Immature natural killer cell (primary cell): ENCODE measurements at places on chromosomes 1 and 21.

DNA sequence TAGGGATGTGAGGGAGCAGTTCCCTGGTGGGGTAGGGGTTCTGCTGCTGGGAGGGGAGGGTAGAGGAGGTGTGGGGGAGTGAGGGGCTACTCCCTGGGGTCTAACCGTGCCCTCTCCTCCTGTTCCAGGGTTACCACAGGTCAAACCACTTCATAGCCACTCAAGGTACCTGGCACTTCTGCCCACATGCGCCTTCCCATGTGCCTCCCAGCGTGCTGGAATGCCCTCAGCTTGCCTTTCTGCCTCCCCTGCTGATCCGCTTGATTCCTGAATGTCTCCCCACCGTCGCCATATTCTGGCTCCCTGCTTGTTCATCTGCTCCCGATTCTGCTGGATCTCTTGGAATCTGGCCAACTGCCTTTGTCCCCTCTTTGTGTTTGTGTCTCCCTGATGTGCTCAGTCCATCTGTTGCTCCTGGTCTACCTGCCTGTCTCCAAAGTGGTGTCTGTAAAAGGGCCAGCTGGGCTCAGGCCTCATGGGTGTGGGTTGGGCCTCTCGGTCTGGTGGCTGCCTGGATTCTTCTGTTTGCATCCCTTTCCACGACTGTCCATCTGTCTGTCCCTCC lies 74.4 kb downstream of the PTPRU start:
- DNase-seq = no peak

DNA sequence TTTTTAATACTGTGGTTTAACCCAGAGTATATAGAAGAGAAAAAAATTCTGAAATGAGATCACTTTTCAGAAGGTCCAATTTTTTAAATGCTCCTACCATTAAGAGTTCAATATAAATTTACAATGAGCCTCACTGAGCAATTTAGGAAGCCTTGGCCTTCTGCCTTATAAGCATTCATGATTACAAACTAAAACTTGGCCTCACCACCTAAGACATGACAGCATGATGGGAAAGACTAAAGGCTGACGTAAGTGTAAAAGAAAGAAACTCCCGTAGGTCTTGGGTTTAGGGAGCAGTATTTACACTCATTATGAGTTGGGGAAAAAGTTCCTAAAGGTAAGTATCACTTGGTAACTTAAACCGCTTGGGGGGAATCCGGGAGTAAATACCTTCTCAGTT lies 70.7 kb upstream of the ESRRG start:
- DNase-seq = no peak

DNA sequence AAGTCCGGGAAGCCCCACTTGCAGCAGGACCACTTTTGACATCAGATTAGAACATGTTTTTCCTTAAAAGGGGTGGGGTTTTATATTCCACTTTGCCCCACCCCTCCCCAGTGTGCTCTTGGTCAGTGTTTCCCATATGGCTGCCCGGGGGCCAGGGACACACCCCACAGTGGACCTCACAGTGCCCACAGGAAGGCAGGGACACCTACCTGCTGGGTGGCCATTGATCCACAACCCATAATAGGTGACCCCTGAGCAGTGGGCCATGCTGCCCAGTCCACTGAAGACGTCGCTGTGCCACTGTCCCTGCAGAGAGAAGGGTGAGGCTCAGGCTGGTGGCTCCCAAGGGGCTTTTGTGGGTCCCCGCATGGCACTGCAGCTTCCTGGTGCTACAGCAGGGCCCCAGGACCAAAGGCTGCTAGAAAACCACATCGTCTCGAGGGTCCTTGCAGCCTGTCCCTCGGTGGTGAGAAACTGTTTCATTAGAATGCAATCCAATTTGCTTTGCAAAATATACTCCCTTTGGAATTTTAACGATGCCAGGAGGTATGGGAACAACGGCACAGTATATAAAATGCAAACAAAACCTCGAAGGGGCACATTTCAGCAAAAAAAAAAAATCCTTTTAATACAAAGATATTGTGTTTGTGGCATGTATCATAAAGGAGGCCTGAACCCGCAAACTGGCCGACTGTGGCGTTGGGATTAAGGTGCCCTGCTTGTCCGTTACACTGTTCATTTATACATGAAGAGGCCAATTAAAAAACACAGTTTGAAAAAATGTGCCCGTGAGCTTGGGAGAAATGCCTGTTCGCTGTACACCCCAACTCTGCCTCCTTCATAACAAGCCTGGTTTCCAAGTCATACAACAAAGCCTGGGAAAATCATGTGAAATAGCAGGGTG lies 16.9 kb downstream of the MORN1 start:
- DNase-seq = no peak

- DNase-seq = peak; percentile 56
These were observed 25.1 kb upstream of the RUNX3 start for GRCh38 chr1:24955161-24955560.

GRCh38 chr1:2610036-2610959 lies 22.5 kb downstream of the MMEL1 start:
- DNase-seq = no peak

DNA sequence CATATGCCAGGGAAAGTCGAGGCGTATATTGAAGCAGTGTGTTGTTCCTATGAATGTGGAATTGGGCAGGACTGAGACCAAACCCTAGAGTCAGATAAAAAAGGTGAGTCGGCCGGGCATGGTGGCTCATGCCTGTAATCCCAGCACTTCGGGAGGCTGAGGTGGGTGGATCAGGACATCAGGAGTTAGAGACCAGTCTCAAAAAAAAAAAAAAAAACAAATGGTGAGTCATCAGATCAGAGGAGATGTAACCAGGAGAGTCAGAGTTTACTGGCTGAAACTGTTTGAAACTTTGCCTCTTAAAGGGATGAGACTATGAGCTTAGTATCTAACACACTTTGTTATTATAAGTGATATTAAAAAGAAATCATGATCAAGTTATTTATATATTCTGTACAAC lies 26.4 kb upstream of the SYCP1 start:
- no peak for DNase-seq

DNA sequence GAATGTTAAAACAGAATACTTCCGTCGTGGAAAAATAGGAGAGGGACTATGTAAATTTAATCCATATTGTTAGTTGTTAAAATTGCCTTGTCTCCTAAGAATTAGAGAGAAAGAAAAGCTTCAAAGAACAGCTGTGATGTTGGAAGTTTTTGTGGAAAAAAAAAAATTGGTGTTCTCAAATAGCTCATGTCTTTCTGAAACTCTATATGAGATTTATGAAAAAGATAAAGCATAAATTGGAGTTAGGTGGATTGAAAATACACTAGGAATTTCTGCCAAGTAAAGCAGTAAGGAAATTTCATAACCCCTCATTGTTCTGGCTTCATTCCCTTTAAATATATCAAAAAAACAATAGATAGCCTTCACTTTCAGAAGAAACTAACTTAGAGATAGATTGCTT lies 274.0 kb upstream of the ADAMTS5 start:
- DNase-seq = no peak

- DNase-seq = no peak
These were observed 1.7 kb downstream of the C1QB start for GRCh38 chr1:22654692-22655091.

GRCh38 chr1:171985639-171986038 lies 144.3 kb downstream of the DNM3 start:
- no peak for DNase-seq

- DNase-seq = no peak
These were observed 376.8 kb upstream of the AJAP1 start for GRCh38 chr1:4277598-4277997.

- DNase-seq = no peak
These were observed 6.5 kb upstream of the PDXK start for GRCh38 chr21:43712268-43712942.

DNA sequence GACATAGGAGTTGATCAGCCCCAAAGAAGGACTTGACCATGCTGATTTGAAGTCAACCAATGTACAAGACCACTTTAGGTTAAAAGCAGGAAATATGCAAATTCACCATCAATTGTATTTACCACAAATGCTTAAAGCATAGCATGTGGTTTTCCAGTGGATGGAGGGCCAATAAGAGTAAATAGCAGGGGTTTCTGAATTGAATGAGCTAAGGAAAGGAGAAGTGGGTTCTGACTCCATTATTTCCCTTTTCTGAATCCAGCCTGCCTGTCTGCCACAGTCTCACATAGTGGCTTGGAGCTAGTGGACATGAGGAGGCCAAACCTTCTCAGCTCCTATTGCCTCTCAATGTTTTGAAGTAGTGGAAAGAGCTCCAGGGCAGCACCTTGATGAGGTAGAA lies 7.2 kb upstream of the TNFSF18 start:
- DNase-seq = no peak

GRCh38 chr1:115210302-115210711 lies 121.0 kb upstream of the TSPAN2 start:
- no peak for DNase-seq

GRCh38 chr21:14271053-14271452 lies 55.1 kb downstream of the RBM11 start:
- DNase-seq = no peak

- no peak for DNase-seq
These were observed 222.4 kb upstream of the ZP4 start for GRCh38 chr1:238112952-238113621.

DNA sequence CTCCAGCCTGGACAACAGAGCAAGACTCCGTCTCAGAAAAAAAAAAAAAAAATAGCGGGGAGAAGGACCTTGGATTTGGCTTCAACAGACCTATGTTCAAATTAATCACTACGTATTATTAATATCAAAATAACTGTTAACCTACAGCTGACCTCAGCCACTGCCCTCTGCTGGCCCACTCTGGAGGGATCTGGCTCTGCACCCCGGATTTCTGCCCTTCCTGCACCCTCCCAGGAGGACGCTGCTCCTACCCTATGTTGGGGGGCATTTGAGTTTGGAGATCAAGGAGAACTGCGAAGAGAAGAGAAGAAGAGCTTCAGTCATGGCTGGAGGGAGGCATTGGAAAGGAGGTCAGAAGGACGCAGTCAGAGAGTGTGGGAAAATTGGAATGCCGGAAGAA lies 96.7 kb downstream of the PSMG1 start:
- no peak for DNase-seq

- peak; percentile 56 for DNase-seq
These were observed 582 bp downstream of the ORC1 start for GRCh38 chr1:52403566-52404115.

DNA sequence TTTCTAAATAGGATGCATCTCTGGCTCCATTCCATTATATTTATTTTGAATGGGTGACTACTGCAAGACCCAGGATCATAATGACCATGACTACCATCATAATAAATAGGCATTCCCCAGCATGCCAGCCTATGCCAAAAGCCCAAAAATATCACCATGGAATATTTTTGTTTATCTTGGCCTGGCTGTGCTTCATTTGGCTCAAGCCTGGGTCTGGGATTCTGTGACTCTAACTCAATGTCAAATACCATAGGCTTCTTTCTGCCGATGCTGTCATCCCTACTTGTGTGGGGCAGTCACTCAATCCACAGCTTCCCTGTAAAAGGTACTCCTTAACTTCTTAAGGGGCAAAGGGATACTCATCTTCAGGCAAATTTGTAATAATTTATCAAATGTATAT lies 66.6 kb downstream of the DIRAS3 start:
- no peak for DNase-seq

DNA sequence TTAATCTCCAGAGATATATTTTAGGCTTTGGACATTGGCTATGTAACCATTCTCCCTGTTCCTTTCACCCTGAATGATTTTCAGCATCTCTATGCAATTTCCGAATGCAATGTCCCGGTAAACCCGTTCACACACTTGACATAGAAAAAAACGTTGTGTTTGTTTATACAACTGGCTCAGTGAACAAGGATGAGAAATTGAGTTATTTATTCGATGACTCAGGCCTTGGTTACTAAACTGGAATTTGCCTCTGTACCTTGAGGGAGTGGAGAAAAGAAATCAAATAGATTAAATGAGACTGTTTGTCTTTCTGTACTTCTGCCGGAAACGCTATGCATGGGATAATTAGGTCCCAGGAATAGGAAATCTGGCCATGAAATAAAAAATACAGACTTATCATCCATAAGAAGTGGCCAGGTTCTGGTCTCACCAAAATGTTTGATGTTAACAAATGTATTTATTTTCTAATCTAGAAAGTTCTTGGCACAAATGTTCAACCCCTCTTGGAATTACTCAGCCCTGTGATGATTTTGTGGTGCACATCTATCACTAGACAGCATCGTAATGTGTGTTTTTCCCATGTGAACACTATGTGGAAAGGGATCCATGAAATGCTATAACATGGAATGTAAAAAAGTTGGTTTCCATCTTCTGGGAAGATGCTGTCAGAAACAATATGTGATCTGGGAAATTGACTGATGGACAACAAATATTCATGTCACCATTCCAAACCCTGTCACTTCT lies 253.9 kb downstream of the DUSP10 start:
- DNase-seq = no peak

DNA sequence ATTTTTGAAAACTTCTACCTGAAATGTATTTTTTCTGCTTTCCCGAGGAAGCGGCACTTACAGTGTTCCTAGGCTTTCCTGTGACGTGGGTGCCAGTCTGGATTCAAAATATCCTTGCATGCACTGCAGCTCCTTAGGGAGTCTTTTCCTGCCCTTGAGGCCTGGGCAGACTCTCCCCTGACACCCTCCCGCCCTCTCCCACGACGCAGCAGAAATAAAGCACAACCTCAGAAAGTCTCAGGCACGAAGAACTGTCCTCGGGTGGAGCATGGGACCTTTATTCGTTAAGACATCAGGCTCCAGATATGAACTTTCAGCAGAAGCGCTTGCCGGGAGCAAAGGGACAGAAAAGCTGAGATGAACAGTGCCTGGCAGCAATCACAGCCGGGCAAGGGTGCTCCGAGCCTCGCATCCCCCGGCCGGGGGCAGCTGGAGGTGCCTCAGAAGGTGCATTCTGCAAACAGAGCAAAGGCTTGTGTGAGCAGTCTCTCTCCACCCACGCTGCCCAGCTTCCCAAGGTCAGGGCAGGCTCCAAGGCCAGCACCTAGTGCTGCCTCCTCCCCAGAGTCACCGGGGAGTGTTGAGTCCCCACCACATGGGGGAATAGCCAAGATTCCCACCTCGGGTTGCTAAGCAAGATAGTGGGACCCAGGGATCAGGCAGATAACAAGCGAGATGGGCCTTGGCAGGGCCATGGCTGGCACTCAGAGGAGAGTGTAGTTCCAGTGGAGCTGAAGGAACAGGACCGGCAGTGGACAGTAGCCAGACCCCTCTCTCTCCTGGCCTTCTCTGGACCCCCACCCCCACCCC lies 3.2 kb downstream of the TFF3 start:
- no peak for DNase-seq

- no peak for DNase-seq
These were observed 7.7 kb downstream of the AHDC1 start for GRCh38 chr1:27596261-27596660.
